Activated naive CD8-positive, alpha-beta T cell treated with anti-CD3 and anti-CD28 coated beads, Interleukin-2, amount 50 U/mL, for 24 hours (primary cell): ENCODE measurements at places on chromosomes 6 and 20.

- H3K4me1 ChIP-seq, result no peaks in the 10 kb centered on the region
- H3K27ac ChIP-seq, result no peak overlapping the region
- no peak overlapping the region for H3K4me3 ChIP-seq
- DNase-seq, result no peak
These were observed 21.8 kb downstream of the SLC35F1 start for GRCh38 chr6:117928833-117929232.

- no peak overlapping the region for H3K4me3 ChIP-seq
- H3K4me1 ChIP-seq, result no peaks in the 10 kb centered on the region
- H3K27ac ChIP-seq, result no peak overlapping the region
These were observed 261.4 kb upstream of the PRDM1 start for GRCh38 chr6:105824732-105825131.

DNA sequence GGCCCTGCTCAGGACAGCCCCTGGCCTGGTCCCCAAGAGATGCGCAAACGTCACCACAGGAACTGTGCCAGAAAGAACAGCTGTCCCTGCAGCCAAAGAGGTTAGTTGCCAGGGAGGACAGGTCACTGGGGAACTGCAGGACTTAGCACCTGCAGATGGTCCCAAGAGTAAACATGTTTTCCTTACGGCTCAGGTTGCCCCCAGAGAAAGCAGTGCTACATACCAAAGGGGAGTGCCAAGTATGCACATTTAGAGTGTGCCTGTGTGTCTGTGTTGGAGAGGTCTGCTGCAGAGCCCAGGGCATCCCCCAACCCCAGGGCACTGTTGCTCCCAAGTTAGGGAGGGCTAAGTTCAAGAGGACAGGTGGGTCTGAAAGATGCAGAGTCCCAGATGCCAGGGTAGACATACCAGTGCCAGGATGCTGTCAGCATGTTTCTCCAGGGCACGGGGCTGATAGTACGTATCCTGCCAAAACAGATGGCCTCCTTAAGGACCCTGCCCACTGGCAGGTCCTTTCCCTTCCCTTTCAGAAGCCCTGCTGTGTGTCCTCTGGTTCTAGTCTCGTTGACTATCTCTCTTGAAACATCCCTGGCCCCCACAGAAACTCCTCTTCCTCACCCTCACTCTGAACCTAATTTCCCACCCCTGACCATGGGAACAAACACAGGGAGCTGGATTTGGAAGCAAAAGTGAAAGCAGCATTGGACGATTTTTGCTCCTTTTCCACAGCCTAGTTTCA lies 1.3 kb downstream of the ABHD16A start:
- peak overlapping the region; percentile 98 for H3K4me3 ChIP-seq
- no peaks in the 10 kb centered on the region for H3K27me3 ChIP-seq
- DNase-seq, result no peak

- no peak overlapping the region for H3K27ac ChIP-seq
- no peaks in the 10 kb centered on the region for H3K36me3 ChIP-seq
- H3K4me1 ChIP-seq, result no peaks in the 10 kb centered on the region
- no peaks in the 10 kb centered on the region for H3K27me3 ChIP-seq
- H3K4me3 ChIP-seq, result no peak overlapping the region
These were observed 5.3 kb downstream of the PGC start for GRCh38 chr6:41741625-41742490.

DNA sequence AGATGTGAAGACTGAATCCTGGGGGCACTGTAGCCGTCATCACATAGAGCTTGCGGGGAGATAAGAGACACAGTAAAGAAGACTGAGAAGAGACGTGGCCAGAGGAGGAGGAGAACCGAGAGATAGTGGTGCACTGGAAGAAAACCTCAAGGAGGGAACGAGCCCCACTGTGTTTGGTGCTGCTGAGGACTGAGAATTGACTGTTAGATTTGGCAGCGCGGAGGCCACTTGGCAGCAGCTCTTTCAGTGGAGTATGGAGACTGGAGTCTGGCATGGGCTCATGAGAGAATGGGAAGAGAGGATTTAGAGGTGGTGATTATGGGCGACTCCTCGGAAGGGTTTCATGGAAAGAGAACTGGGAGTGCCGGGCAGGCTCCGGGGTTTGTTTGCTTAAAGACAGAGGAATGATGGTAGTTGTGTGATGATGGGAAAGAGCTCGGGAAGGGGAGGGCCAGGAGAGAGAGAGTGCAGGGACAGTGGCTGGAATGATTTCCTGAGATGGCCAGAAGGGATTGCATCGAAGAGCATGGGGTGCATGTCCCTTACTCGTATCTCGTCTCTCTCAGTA lies 18.0 kb downstream of the CDYL start:
- no peaks in the 10 kb centered on the region for H3K27me3 ChIP-seq
- DNase-seq, result no peak
- no peak overlapping the region for H3K4me3 ChIP-seq
- H3K36me3 ChIP-seq, result peaks cover 9% of the 10 kb centered on the region

- DNase-seq, result no peak
- H3K27ac ChIP-seq, result no peak overlapping the region
- H3K36me3 ChIP-seq, result peaks cover 38% of the 10 kb centered on the region
- H3K27me3 ChIP-seq, result no peaks in the 10 kb centered on the region
These were observed 1.1 kb upstream of the TULP4 start for GRCh38 chr6:158311193-158311592.

DNA sequence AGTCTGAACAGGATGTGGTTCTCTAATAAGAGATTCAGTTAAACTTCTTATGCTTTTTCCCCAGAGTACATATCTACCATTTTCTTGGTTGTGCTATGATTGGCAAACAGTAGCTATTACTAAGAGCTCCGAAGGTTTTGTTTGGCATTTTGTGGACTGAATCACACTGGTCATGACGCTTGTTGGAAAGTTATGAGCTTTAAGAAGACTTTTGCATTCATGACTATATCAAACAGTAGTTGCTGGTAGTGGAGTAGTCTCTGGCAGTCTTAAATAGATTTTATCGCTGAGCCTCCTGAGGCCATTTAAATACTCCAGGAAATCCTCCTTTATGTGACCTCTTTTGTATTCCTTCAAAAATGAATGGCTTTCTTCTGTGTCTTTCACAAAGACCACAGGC lies 40.8 kb downstream of the CCDC170 start:
- no peak overlapping the region for H3K4me3 ChIP-seq
- H3K4me1 ChIP-seq, result no peaks in the 10 kb centered on the region
- H3K27me3 ChIP-seq, result peaks cover 7% of the 10 kb centered on the region

- H3K4me3 ChIP-seq, result no peak overlapping the region
- no peaks in the 10 kb centered on the region for H3K4me1 ChIP-seq
These were observed 173.2 kb downstream of the VEGFA start for GRCh38 chr6:43943099-43943766.

DNA sequence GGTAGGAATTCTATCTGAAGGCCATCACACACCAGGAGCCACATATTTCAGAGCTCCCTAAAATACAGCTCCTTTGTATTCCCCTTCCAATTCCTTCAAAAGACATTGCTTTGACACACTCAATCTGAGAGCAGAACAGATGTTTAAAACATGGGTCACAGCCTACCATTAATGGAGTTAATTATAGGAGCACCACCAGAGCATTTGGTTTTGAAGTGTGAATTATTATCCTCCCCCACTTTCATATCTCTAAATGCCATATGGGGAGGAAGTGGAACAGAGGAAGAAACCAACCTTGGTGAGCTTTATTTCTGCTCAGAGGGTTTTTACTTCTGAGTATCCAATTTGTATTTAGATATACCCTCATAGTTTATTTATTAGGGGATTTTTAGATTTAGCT lies 50.7 kb upstream of the TNFRSF21 start:
- peaks cover 2% of the 10 kb centered on the region for H3K27me3 ChIP-seq
- H3K4me3 ChIP-seq, result no peak overlapping the region
- H3K36me3 ChIP-seq, result no peaks in the 10 kb centered on the region
- peaks cover 7% of the 10 kb centered on the region for H3K4me1 ChIP-seq
- no peak for DNase-seq
- no peak overlapping the region for H3K27ac ChIP-seq

- no peak for DNase-seq
- H3K27ac ChIP-seq, result no peak overlapping the region
- no peaks in the 10 kb centered on the region for H3K27me3 ChIP-seq
These were observed 130.9 kb downstream of the MAP3K7 start for GRCh38 chr6:90456001-90456400.

DNA sequence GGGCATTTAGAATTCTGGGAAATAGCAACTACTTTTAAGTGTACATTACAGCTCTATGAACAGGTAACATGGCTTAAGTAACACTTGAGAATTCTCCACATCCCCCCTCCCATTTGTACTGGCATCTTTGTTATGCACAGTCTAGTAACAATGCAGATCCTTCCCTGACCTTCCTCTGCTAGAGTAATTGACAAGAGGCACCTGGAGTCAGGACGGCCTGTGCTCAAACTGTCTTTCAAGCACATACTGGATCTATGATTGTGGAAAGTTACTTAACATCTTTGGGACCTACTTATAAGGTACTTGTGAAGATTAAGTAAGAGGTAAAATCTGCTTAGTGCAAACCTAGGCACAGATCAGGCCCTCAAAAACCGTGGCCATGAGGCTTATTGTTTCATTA lies 21.9 kb upstream of the GSTA3 start:
- no peak for DNase-seq
- no peaks in the 10 kb centered on the region for H3K4me1 ChIP-seq
- H3K36me3 ChIP-seq, result no peaks in the 10 kb centered on the region
- no peak overlapping the region for H3K27ac ChIP-seq
- H3K4me3 ChIP-seq, result no peak overlapping the region

DNA sequence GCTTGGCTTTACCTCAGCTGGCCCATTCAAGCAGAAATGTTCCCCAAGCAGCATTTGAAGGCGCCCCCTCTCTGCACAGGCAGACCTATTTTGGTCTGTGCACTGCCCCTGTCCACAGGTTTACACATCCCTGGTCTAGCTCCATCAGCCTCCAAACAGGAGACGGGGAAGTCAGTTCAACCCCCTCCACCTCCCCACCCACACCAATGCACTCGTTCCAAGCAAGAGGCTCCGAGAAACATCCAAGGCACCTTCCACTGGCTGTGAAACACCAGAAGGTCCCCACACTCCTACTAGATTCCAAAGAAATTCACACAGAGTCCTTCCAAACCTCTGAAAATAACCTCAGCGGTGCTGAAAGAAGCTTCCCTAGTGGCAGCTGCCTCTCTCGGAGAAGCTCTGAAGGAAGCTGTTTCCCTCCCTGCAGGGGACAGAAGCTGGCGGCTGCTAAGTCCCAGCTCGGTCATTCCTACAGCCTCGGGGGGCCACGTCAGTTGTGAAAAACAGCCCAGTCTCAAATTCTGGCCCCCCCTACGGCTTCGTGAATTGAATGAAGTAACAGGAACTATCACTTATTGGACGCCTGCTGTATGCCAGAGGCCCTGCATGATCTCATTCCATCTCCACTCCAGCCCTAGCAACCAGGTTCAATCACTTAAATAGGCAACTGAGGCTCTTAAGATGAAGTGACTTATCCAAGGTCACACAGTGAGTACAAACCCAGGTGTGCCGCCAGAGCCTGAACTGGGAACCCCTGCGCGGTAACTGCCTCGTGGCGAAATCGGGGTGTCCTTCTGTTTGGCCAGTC lies 815 bp downstream of the SPATA2 start:
- no peak for DNase-seq
- H3K36me3 ChIP-seq, result peaks cover 4% of the 10 kb centered on the region
- peak overlapping the region; percentile 96 for H3K4me3 ChIP-seq
- H3K4me1 ChIP-seq, result peaks cover 40% of the 10 kb centered on the region

GRCh38 chr6:74333406-74333805 lies 637.4 kb downstream of the CD109 start:
- no peak for DNase-seq
- no peaks in the 10 kb centered on the region for H3K4me1 ChIP-seq
- no peaks in the 10 kb centered on the region for H3K27me3 ChIP-seq
- H3K36me3 ChIP-seq, result no peaks in the 10 kb centered on the region

GRCh38 chr6:125942672-125943527 lies 13.7 kb upstream of the HINT3 start:
- no peak overlapping the region for H3K4me3 ChIP-seq
- H3K27me3 ChIP-seq, result peaks cover 12% of the 10 kb centered on the region
- H3K4me1 ChIP-seq, result peaks cover 13% of the 10 kb centered on the region
- DNase-seq, result no peak

GRCh38 chr20:51456511-51457509 lies 85.7 kb downstream of the NFATC2 start:
- H3K27me3 ChIP-seq, result no peaks in the 10 kb centered on the region
- H3K36me3 ChIP-seq, result peaks cover 57% of the 10 kb centered on the region
- DNase-seq, result peak; percentile 44
- peak overlapping the region; percentile 76 for H3K27ac ChIP-seq

DNA sequence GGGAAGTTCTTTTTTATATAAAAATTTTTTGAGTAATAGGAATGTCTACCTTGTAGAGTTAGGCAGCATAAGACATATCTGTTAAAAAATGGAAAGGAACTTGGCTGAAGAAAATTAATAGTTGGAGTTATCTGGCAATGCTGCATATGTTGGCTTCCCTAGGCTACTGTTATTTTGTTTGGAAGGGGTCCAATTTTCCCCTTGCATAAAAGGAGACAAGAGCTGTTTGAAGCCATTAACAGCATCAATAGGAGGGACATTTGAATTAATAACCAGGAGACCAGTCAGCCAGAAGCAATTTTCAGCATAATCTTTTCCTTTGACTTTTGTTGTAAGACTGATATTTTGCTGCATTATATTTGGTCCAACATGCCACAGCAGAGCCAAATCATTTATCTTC lies 80.9 kb upstream of the TAB2 start:
- DNase-seq, result no peak
- H3K27me3 ChIP-seq, result no peaks in the 10 kb centered on the region
- H3K27ac ChIP-seq, result no peak overlapping the region
- no peak overlapping the region for H3K4me3 ChIP-seq

GRCh38 chr6:119446609-119447008 lies 97.0 kb upstream of the MAN1A1 start:
- H3K4me1 ChIP-seq, result peaks cover 32% of the 10 kb centered on the region
- no peak overlapping the region for H3K4me3 ChIP-seq
- no peak overlapping the region for H3K27ac ChIP-seq
- no peak for DNase-seq
- H3K36me3 ChIP-seq, result no peaks in the 10 kb centered on the region

DNA sequence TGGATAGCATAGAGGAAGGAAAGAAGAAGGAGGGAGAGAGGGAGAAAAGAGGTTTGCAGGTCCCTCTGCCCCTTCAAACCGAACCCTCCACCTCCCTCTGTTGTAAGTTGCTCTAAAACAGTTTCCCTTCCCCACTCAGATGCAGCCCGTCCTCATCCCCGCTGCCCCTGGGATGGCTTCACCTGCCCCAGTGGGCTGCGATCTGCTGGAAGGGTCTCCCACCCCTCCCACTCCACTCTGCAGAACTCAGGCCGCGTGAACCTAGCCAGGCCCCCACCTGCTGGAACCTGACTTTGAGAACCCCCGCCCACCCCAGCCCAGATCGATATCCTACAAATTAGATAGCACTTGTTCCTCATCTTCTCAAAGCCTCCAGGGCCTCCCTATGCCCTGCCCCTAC lies 190.8 kb downstream of the DLL1 start:
- no peak overlapping the region for H3K27ac ChIP-seq
- H3K4me3 ChIP-seq, result no peak overlapping the region
- H3K4me1 ChIP-seq, result peaks cover 6% of the 10 kb centered on the region
- no peaks in the 10 kb centered on the region for H3K36me3 ChIP-seq
- peaks cover 2% of the 10 kb centered on the region for H3K27me3 ChIP-seq

DNA sequence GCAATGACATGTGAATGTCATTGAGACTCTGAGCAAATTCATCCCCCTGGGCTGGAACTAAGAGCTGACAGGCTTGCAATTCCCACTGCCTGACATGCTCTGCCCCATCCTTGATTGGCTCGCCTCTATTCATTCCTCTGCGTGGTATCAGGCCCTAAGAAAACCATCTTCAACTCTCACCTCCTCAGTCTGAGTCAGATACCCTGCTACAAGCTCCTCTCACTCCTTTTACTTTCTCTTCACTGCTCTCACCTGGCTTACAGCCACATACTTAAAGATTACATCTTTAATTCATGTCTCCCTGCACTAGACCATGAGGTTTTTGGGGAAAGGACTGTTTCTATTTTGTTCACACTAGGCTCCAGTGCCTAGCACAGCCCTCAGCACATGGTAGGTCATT lies 131.6 kb downstream of the KIF6 start:
- DNase-seq, result no peak
- no peaks in the 10 kb centered on the region for H3K4me1 ChIP-seq
- H3K4me3 ChIP-seq, result no peak overlapping the region
- H3K27me3 ChIP-seq, result peaks cover 8% of the 10 kb centered on the region
- no peak overlapping the region for H3K27ac ChIP-seq
